ENCODE measurements at places on chromosomes 6 and 20.

DNA sequence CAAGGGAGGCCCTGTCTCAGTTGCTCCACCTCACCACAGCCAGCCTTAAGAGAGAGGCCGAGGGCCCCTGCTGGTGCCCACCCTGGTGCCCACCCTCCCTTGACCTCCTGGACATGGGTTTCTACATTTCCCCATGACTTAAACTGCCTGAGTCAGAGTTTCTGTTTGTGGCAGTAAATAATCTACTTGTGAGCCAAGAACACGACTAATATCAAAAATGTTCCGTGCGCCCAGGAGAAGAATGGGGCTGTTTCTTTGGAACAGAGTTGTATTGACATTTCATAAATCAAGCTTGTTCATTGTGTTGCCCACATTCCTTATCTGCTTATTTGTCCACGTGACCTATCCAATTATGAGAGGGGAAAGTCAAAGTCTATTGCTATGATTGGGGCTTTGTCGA lies 143.5 kb downstream of the ANKRD60 start:
- no peaks in the 10 kb centered on the region for H3K27me3 ChIP-seq
- H3K27ac ChIP-seq = no peak overlapping the region
- no peaks in the 10 kb centered on the region for H3K36me3 ChIP-seq
- H3K4me3 ChIP-seq = no peak overlapping the region

GRCh38 chr20:59992526-59993084 lies 34.4 kb downstream of the CDH26 start:
- DNase-seq = no peak
- no peak overlapping the region for H3K4me3 ChIP-seq
- no peaks in the 10 kb centered on the region for H3K36me3 ChIP-seq
- H3K27me3 ChIP-seq = no peaks in the 10 kb centered on the region
- no peaks in the 10 kb centered on the region for H3K4me1 ChIP-seq

GRCh38 chr6:71072508-71072907 lies 115.6 kb upstream of the B3GAT2 start:
- H3K4me1 ChIP-seq = no peaks in the 10 kb centered on the region
- H3K27me3 ChIP-seq = no peaks in the 10 kb centered on the region
- H3K36me3 ChIP-seq = no peaks in the 10 kb centered on the region
- no peak overlapping the region for H3K4me3 ChIP-seq

GRCh38 chr6:88238065-88238464 lies 71.9 kb upstream of the CNR1 start:
- no peaks in the 10 kb centered on the region for H3K27me3 ChIP-seq
- no peak overlapping the region for H3K27ac ChIP-seq
- DNase-seq = no peak
- no peak overlapping the region for H3K4me3 ChIP-seq
- no peaks in the 10 kb centered on the region for H3K36me3 ChIP-seq

GRCh38 chr6:103675807-103676406 lies 1183.8 kb downstream of the HACE1 start:
- H3K4me3 ChIP-seq = no peak overlapping the region
- H3K27ac ChIP-seq = no peak overlapping the region
- H3K36me3 ChIP-seq = no peaks in the 10 kb centered on the region
- H3K4me1 ChIP-seq = no peaks in the 10 kb centered on the region
- H3K27me3 ChIP-seq = no peaks in the 10 kb centered on the region

- no peaks in the 10 kb centered on the region for H3K36me3 ChIP-seq
- no peak overlapping the region for H3K27ac ChIP-seq
- H3K27me3 ChIP-seq = no peaks in the 10 kb centered on the region
- H3K4me3 ChIP-seq = no peak overlapping the region
- no peaks in the 10 kb centered on the region for H3K4me1 ChIP-seq
These were observed 430.1 kb upstream of the SLC35B3 start for GRCh38 chr6:8865451-8865850.

DNA sequence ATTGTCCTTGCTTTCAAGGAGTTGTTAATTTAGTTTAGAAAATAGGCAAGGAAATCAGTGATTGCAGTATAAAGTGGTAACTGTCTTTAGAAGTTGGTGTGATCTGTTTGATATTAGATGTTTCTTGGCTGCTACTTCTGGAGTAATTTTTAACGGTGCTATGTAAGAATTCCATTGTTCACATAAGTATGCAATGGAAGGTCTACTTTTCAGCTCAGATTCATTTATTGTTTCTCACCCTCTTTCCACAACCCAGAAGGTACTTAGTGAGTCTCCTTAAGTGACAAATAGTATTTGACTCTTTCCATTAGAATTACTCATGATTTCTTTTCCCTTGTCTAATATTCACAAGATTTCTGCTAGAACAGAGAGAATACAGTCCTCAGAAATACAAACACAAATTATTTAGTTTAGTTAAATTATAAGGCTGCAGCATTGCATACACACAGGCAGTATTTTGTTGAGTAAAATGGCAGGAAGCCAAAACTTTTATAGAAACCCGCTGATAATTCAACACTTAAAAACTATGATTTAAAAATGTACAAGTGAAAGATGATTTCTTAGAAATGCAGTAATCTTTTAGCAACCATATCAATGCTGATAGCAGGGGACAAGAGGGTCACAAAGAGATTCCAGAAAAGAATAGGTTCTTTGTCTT lies 554.3 kb downstream of the CD109 start:
- H3K4me1 ChIP-seq = no peaks in the 10 kb centered on the region
- no peaks in the 10 kb centered on the region for H3K36me3 ChIP-seq
- no peak overlapping the region for H3K4me3 ChIP-seq
- no peak overlapping the region for H3K27ac ChIP-seq
- no peak for DNase-seq

DNA sequence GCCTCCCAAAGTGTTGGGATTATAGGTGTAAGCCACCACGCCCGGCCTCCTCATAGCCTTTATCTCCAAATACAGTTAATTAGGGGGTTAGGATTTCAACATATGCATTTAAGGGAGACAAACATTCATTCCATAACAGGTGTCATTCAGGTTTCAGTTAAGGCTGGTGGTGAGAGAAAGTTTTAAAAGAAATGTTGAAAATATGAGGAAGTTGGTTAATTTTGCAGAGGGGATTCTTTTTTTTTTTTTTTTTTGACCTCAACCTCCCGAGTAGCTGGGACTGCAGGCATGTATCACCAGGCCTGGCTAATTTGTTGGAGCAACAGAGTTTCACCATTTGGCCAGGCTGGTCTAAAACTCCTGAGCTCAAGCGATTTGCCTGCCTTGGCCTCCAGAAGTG lies 12.5 kb upstream of the EBF4 start:
- H3K27ac ChIP-seq = no peak overlapping the region
- H3K27me3 ChIP-seq = no peaks in the 10 kb centered on the region
- H3K4me3 ChIP-seq = no peak overlapping the region
- H3K36me3 ChIP-seq = no peaks in the 10 kb centered on the region

GRCh38 chr6:150499882-150500312 lies 99.8 kb upstream of the PLEKHG1 start:
- H3K36me3 ChIP-seq = no peaks in the 10 kb centered on the region
- H3K27me3 ChIP-seq = no peaks in the 10 kb centered on the region
- no peak overlapping the region for H3K4me3 ChIP-seq

DNA sequence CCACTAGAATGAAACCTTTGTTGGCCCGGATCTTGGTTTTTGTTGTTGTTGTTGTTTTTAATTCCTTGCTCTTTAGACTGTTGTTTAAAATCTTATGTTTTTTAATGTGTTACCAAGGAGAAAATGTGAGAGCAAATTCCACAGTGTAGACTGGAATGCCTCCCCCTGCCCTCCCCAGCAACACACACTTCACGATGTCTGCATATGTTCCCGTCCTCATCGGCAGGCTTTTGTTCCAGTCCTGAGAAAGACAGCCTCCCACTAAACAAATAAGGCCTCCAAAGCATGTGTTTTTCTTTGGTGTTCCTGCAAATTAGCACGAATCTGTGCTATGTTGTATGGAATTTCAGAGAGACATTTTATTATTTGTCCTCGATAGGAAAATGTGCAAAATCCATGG lies 263.3 kb upstream of the QKI start:
- H3K4me3 ChIP-seq = no peak overlapping the region
- H3K4me1 ChIP-seq = no peaks in the 10 kb centered on the region
- no peaks in the 10 kb centered on the region for H3K36me3 ChIP-seq
- no peaks in the 10 kb centered on the region for H3K27me3 ChIP-seq
- H3K27ac ChIP-seq = no peak overlapping the region
- DNase-seq = no peak

- no peak for DNase-seq
- no peaks in the 10 kb centered on the region for H3K36me3 ChIP-seq
- H3K4me3 ChIP-seq = no peak overlapping the region
- H3K27ac ChIP-seq = no peak overlapping the region
These were observed 12.0 kb downstream of the FOXP4 start for GRCh38 chr6:41558033-41558807.

GRCh38 chr6:149318581-149319286 lies 1.2 kb downstream of the TAB2 start:
- H3K27me3 ChIP-seq = no peaks in the 10 kb centered on the region
- peak overlapping the region; percentile 72 for H3K4me3 ChIP-seq
- DNase-seq = no peak
- no peaks in the 10 kb centered on the region for H3K36me3 ChIP-seq

GRCh38 chr20:61861858-61862257 lies 203.8 kb downstream of the TAF4 start:
- no peaks in the 10 kb centered on the region for H3K27me3 ChIP-seq
- H3K4me3 ChIP-seq = no peak overlapping the region
- no peaks in the 10 kb centered on the region for H3K4me1 ChIP-seq
- no peaks in the 10 kb centered on the region for H3K36me3 ChIP-seq
- no peak for DNase-seq

GRCh38 chr6:18214003-18214402 lies 50.3 kb downstream of the DEK start:
- H3K4me3 ChIP-seq = no peak overlapping the region
- H3K27ac ChIP-seq = no peak overlapping the region
- DNase-seq = no peak
- H3K4me1 ChIP-seq = no peaks in the 10 kb centered on the region
- H3K36me3 ChIP-seq = peaks cover 48% of the 10 kb centered on the region
- no peaks in the 10 kb centered on the region for H3K27me3 ChIP-seq

- H3K27ac ChIP-seq = no peak overlapping the region
- no peaks in the 10 kb centered on the region for H3K4me1 ChIP-seq
- DNase-seq = no peak
- H3K36me3 ChIP-seq = peaks cover 29% of the 10 kb centered on the region
These were observed 61.0 kb upstream of the VSTM2L start for GRCh38 chr20:37841971-37842370.

DNA sequence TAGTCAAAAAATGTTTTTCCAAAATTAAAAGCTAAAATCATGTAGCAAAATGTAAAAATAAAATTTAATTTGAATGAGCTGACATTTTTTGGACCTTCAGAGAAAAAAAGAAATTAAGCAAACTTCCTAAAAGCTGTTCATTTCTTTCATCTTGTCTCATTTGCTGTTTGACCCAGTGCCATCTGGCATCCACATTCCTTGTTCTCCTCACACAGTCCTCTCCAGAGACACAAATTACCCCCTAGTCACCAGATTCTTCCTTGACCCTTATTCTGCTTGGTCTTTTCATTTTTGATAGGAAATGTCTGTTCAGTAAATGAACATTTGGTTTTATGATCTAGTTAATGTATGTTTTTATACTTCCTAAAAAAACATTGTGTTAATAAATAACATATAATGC lies 55.2 kb downstream of the HDDC2 start:
- H3K4me1 ChIP-seq = peaks cover 46% of the 10 kb centered on the region
- no peak overlapping the region for H3K4me3 ChIP-seq
- H3K36me3 ChIP-seq = no peaks in the 10 kb centered on the region
- H3K27ac ChIP-seq = no peak overlapping the region
- H3K27me3 ChIP-seq = no peaks in the 10 kb centered on the region

DNA sequence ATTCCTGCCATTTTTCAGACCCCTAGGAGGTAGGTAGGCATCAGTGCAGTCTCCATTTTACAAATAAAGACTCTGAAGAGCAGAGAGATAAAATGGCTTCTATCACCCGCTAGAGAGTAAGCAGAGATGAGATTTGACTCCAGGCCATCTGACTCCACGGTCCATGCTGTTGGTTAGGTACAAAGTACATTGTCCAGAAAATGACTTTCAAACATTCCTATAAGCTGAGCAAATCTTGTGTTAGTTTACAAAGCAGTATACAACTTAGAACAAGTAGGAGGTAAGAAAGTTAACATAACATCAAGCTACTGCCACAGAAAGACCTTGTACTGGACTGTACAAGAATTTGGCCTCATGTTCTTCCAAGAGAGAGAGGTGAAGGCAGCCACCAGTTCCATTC lies 14.9 kb downstream of the BTN1A1 start:
- H3K27me3 ChIP-seq = no peaks in the 10 kb centered on the region
- H3K36me3 ChIP-seq = no peaks in the 10 kb centered on the region
- no peak overlapping the region for H3K27ac ChIP-seq
- DNase-seq = no peak
- no peaks in the 10 kb centered on the region for H3K4me1 ChIP-seq
- H3K4me3 ChIP-seq = no peak overlapping the region

DNA sequence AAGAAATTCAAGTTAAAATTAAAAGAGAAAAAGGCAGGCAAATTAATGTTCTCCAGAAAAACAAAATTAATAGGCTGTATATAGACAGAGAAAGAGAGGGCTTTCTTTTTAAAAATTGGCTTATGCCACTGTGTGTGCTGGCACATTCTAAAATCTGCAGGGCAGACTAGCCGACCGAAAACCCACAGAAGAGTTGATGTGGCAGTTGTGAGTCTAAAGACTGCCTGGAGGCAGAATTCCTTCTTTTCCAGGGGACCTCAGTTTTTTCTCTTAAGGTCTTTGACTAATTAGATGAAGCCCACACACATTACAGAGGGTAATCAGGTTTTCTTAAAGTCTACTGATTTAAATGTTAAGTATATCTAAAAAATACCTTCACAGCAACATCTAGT lies 85.7 kb downstream of the GJA1 start:
- peak overlapping the region; percentile 72 for H3K27ac ChIP-seq
- DNase-seq = no peak
- H3K27me3 ChIP-seq = no peaks in the 10 kb centered on the region
- H3K4me1 ChIP-seq = no peaks in the 10 kb centered on the region
- no peak overlapping the region for H3K4me3 ChIP-seq
- H3K36me3 ChIP-seq = no peaks in the 10 kb centered on the region

- no peaks in the 10 kb centered on the region for H3K27me3 ChIP-seq
- no peak overlapping the region for H3K27ac ChIP-seq
- H3K36me3 ChIP-seq = no peaks in the 10 kb centered on the region
- no peaks in the 10 kb centered on the region for H3K4me1 ChIP-seq
- no peak overlapping the region for H3K4me3 ChIP-seq
These were observed 217.9 kb upstream of the SGK1 start for GRCh38 chr6:134535831-134536230.

GRCh38 chr6:52285177-52286068 lies 881 bp upstream of the MCM3 start:
- peak overlapping the region; percentile 33 for H3K27ac ChIP-seq
- peaks cover 18% of the 10 kb centered on the region for H3K36me3 ChIP-seq
- peaks cover 8% of the 10 kb centered on the region for H3K4me1 ChIP-seq
- peak overlapping the region; percentile 69 for H3K4me3 ChIP-seq

DNA sequence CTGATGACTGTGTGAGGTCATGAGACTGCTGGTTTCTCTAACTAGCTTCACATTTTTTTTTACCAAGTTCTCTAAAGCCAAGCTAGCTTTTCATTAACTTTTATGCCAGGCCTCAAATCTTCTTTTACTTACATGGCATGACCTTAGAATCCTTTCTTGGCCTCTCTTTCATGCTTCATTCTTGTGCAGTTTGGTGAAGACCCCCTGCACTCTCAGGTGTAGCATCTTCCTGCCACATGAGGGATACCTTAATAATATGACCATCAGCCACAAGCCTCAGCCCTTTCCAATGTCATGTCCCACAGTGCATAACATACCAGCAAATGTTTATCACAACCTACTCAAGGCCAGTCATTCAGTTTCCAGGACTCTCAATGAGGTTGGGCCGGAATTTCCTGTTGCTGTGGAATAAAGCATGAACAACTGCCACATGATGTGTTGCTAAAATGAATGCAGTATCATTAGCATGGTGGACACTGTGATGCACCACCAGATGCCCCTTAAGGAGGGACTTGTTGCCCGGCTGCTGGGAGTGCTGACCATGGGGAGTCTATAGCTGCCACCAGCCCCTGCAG lies 72.2 kb downstream of the RIN2 start:
- H3K4me1 ChIP-seq = no peaks in the 10 kb centered on the region
- no peaks in the 10 kb centered on the region for H3K36me3 ChIP-seq
- no peak overlapping the region for H3K4me3 ChIP-seq
- no peak for DNase-seq

All from tibial artery (tissue), 4 donors.